ENCODE measurements at places on chromosomes 6 and 20.

DNA sequence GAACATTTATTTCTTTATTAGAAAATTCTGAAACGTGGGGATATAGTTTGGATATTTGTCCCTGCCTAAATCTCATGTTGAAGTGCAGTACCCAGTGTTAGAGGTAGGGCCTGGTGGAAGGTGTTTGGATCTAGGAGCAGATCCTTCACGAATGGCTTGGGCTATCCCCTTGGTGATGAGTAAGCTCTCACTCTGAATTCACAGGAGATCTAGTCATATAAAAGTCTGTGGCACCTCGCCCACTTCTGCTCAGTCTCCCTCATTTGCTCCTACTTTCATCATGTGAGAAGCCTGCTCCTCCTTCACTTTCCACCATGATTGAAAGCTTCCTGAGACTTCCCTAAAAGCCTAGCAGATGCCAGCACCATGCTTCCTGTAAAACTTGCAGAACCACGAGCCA lies 96.8 kb upstream of the GJE1 start:
- DNase-seq, result no peak

- no peak for DNase-seq
Measured at GRCh38 chr6:156710479-156710878, 66.7 kb upstream of the ARID1B start.

DNA sequence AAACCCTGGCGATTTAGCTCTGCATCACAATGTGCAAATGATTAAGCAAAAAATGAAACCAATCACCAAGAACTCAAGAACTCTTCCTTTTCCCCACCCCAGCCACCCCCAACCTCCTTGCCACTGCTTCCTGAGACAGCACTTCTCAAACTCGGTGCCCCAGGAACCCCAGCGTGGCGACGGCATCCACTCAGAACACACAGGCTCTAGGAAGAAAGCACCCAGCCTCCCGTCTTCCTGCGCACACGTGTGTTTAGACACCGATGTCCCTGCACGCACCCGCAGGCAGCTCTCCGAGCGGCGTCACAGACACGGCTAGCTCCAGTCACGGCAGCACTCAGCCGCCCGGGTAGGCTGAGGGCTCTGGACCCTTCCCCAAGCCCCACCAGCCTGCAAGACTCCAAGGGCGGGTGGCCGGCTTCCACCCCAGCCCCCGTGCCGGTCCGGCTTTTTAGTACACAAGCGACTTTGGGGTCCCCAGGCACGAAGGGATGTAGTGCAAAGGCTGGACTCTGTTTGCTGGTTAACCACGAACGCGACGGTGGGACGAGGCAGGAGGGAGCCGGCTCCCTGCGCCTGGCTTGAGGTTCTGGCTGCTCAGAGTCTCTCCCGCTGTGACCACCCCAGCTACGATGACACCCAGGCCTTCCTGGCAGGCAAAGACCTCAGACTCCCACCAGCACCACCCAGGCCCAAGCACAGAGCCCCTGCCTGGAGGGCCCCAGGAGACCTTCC lies 51.9 kb downstream of the KCNQ2 start:
- no peak for DNase-seq

- DNase-seq, result no peak
Measured at GRCh38 chr6:130749402-130749801, 77.8 kb upstream of the SMLR1 start.

- no peak for DNase-seq
Measured at GRCh38 chr6:1613346-1613687, 3.6 kb downstream of the FOXC1 start.
